H1 (cell line): ENCODE measurements at places on chromosomes 3 and 15. TPM values are rescaled to one million over a fixed set of nuclear protein-coding genes. Genes with fewer than 3 reads are reported as not detected.

- no peak overlapping the region for H3K27ac ChIP-seq
- H3K4me3 ChIP-seq: no peak overlapping the region
- H3K4me1 ChIP-seq: no peaks in the 10 kb centered on the region
- DNase-seq: no peak
- no peaks in the 10 kb centered on the region for H3K27me3 ChIP-seq
Observed at GRCh38 chr3:75886971-75887526, 101.7 kb upstream of the ZNF717 start.

DNA sequence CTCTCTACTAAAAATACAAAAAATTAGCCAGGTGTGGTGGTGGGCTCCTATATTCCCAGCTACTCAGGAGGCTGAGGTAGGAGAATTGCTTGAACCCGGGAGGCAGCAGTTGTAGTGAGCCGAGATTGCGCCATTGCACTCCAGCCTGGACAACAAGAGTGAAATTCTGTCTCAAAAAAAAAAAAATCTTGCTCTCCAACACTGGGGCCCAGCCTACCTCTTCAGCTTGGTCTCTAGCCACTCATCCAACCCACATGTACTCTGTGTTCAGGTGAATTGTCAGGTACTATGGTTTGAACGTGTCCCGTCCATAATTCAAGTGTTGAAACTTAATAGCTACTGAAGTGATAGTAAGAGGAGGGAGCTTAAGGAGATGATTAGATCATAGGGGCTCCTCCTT, 22.4 kb upstream of the RAB7A start:
- DNase-seq: no peak
- H3K4me1 ChIP-seq: no peaks in the 10 kb centered on the region
- 0 out of 2 replicates have a peak, but pooled peaks cover 3% of the 10 kb centered on the region for H3K27me3 ChIP-seq
- H3K27ac ChIP-seq: no peak overlapping the region
- H3K36me3 ChIP-seq: no peaks in the 10 kb centered on the region

GRCh38 chr3:147630921-147631415, 221.8 kb downstream of the ZIC1 start:
- no peak overlapping the region for H3K27ac ChIP-seq
- DNase-seq: no peak
- no peaks in the 10 kb centered on the region for H3K4me1 ChIP-seq

DNA sequence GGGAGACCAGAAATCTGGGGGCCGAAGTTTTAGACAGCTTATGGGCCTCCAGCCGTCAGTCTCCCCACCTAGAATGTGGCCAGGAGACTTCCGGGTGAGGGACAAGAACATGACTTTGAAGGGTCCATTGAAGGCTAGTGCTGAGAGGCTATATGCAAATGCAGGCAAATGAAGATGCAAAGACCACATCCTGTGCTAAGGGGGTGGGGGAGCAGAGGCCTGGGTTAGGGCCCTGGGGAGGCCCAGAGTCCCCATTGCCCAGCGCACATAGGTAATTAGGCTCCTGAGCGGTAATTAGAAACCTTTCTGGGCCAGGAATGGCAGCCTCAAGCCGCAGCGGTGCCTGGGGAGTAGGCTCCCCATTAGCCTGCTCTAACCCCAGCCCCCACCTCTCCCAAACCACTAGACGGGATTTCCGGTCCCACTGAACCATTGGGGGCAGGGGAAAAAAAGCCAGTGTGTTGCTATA, 6.8 kb downstream of the CSK start:
- H3K27me3 ChIP-seq: no peaks in the 10 kb centered on the region
- H3K27ac ChIP-seq: no peak overlapping the region
- H3K4me1 ChIP-seq: peaks cover 16% of the 10 kb centered on the region
- no peak for DNase-seq
- no peaks in the 10 kb centered on the region for H3K36me3 ChIP-seq
- no peak overlapping the region for H3K4me3 ChIP-seq

GRCh38 chr15:89116404-89116803, 28.1 kb downstream of the ABHD2 start:
- H3K27me3 ChIP-seq: no peaks in the 10 kb centered on the region
- H3K27ac ChIP-seq: peak overlapping the region; percentile 76; the same call in 1 of the 2 replicates
- H3K4me3 ChIP-seq: no peak overlapping the region
- H3K4me1 ChIP-seq: peaks cover 6% of the 10 kb centered on the region

GRCh38 chr15:65651831-65652749, 30.4 kb downstream of the SLC24A1 start:
- no peaks in the 10 kb centered on the region for H3K36me3 ChIP-seq
- no peak overlapping the region for H3K4me3 ChIP-seq
- no peaks in the 10 kb centered on the region for H3K4me1 ChIP-seq
- no peak for DNase-seq

GRCh38 chr3:113812854-113813253, 25.7 kb upstream of the GRAMD1C start:
- H3K27me3 ChIP-seq: no peaks in the 10 kb centered on the region
- no peaks in the 10 kb centered on the region; the same call in 1 of the 2 replicates for H3K36me3 ChIP-seq
- H3K4me3 ChIP-seq: no peak overlapping the region
- DNase-seq: no peak
- H3K27ac ChIP-seq: no peak overlapping the region

- no peaks in the 10 kb centered on the region for H3K36me3 ChIP-seq
- peaks cover 4% of the 10 kb centered on the region for H3K4me1 ChIP-seq
- no peaks in the 10 kb centered on the region for H3K27me3 ChIP-seq
- no peak overlapping the region for H3K27ac ChIP-seq
- DNase-seq: peak; percentile 76
Observed at GRCh38 chr3:50652709-50653108, 22.0 kb upstream of the DOCK3 start.

- no peaks in the 10 kb centered on the region for H3K4me1 ChIP-seq
- DNase-seq: no peak
- H3K4me3 ChIP-seq: no peak overlapping the region
- no peaks in the 10 kb centered on the region for H3K36me3 ChIP-seq
- no peak overlapping the region for H3K27ac ChIP-seq
Observed at GRCh38 chr3:110126065-110126464, 788.7 kb upstream of the DPPA4 start.

DNA sequence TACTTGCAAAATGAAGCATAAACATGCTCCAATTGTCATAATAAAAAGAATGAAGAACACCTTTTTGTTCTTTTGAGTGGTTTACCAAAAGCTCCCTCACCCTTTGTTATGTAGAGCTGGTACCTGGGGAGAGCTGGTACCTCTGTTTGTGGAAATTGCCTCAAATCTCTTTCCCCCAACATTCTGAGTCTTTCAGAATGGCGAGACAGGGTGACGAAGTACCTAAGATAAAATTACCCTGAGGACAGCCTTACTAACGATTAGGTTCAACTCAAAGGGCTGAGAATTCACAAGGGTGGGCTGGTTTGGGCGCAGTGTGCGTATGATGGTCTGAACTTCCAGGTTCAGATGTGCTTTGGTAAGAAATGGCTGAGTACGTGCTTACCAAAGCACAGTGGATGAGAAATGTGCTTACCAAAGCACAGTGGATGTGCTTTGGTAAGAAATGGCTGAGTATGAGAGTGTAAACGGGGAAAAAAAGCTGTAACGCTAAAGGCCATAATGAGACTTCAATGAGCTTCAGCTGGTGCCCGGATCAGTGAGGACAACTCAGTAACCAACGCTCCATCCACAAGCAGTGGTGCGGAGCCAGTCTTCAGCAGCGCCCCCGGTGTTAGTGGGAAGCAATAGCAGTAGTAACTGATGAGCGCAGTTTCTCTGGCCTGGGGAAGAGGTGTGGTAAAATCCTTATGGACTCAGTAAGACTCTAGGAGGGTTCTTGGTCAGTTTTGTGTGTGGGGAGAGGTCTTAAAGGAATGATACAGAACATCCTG, 72.3 kb upstream of the LRIG1 start:
- peak overlapping the region; percentile 67 for H3K27ac ChIP-seq
- no peaks in the 10 kb centered on the region for H3K27me3 ChIP-seq
- peaks cover 12% of the 10 kb centered on the region; the same call in 1 of the 2 replicates for H3K4me1 ChIP-seq
- H3K36me3 ChIP-seq: no peaks in the 10 kb centered on the region
- peak overlapping the region; percentile 32; the same call in 1 of the 2 replicates for H3K4me3 ChIP-seq

Gene WDR82
- total RNA-seq: 77.2 and 82.7 TPM in 2 replicates

Gene ZKSCAN7
- 8.5 and 8.9 TPM in 2 replicates for total RNA-seq

- DNase-seq: no peak
- H3K4me1 ChIP-seq: no peaks in the 10 kb centered on the region
- peaks cover 71% of the 10 kb centered on the region for H3K36me3 ChIP-seq
- H3K27ac ChIP-seq: no peak overlapping the region
Observed at GRCh38 chr3:156542101-156543042, 12.5 kb downstream of the SSR3 start.

GRCh38 chr15:70071799-70072198, 25.9 kb downstream of the TLE3 start:
- no peak for DNase-seq
- H3K4me3 ChIP-seq: no peak overlapping the region
- no peak overlapping the region for H3K27ac ChIP-seq
- H3K36me3 ChIP-seq: peaks cover 31% of the 10 kb centered on the region

Gene NTRK3
- total RNA-seq: 4.5 and 4.6 TPM in 2 replicates

DNA sequence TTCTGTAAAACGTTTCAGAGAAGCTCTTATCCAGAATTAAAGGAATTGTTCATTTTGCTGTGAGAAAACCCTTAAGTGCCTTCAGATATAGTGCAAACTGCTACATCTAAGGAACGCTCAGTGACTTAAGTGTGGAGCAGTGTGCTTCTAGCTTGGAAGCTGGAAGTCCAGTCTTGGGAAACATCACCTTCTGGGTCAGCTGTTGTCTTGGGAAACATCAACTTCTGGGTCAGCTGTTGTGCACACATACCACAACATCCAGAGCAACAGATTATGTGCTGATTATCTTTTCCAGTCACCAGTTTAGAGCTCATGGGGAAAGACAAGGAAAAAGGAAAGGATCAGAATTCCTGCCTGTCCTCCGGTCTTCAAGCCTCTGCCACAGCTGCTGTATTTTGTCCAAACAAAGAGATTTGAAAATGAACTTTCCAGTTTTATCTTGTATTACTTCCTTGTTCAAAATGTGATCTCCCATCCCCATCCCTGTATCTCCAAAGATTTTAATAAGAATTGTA, 713.6 kb downstream of the NSUN3 start:
- no peaks in the 10 kb centered on the region for H3K27me3 ChIP-seq
- H3K27ac ChIP-seq: no peak overlapping the region

Gene SERPINI2
- total RNA-seq: 0.25 and 0.26 TPM in 2 replicates

- no peaks in the 10 kb centered on the region for H3K27me3 ChIP-seq
- no peaks in the 10 kb centered on the region for H3K4me1 ChIP-seq
- DNase-seq: no peak
- no peak overlapping the region for H3K4me3 ChIP-seq
Observed at GRCh38 chr3:185397676-185398075, 34.7 kb downstream of the MAP3K13 start.

DNA sequence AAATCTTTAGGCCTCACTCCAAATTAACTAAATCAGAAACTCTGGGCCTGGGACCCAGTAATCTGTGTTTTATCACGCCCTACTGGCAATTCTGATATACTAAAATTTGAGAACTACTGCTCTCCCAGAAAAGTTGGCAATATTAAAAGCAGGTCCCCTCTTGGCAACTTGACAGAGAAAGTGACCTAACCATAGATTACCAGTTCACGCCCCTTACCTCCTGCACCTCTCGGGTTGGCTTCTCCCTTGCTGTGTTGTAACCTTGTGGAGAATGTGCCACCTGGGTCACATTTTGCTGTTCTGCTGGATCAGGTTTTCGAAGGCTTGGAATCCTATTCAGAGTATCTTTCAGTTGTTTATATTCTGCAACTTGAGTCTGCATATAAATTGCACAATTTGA, 59.1 kb downstream of the GOLIM4 start:
- no peaks in the 10 kb centered on the region for H3K27me3 ChIP-seq
- no peak overlapping the region for H3K4me3 ChIP-seq
- H3K4me1 ChIP-seq: no peaks in the 10 kb centered on the region
- no peaks in the 10 kb centered on the region; the same call in 1 of the 2 replicates for H3K36me3 ChIP-seq
- no peak overlapping the region for H3K27ac ChIP-seq

DNA sequence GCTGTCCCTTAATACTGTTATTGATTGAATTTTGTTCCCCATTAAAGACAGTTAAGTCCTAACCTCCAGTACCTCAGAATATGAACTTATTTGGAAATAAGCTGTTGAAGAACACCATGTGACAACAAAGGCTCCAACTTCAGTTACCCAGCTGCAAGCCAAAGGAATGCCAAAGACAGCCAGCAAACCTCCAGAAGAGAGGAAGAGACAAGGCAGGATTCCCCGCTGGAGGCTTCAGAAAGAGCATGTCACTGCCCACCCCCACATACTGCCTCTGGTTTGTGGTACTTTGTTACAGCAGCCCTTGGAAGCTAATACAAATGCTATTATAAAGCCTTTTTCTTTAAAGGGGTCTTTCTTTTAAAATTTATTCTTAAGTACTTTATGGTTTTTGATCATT, 18.4 kb upstream of the NEK10 start:
- no peak for DNase-seq
- no peak overlapping the region for H3K27ac ChIP-seq
- no peak overlapping the region for H3K4me3 ChIP-seq
- no peaks in the 10 kb centered on the region for H3K27me3 ChIP-seq
- H3K4me1 ChIP-seq: no peaks in the 10 kb centered on the region

Gene APH1B
- total RNA-seq: 21.4 and 22.9 TPM in 2 replicates

DNA sequence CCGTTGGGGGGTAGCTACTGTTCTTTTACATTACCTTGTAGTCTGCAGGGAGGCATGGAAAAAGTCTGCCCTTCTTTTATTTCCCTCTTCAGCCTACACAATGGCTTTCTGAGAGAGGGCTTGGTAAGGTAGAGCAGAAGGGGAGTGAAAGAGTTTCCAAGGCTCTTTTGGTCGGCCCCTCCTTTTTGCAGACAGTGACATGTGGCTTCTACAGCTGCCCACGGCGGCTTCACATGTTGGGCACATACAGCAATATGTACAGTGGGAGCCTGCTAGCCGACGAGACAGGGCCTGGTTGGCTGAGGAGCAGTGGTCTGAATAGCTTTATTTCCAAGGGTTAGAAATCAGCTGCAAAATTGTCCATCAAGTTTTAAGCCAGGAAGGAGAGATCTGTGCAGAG, 4.0 kb downstream of the INAFM2 start:
- H3K27ac ChIP-seq: 0 out of 2 replicates have a peak overlapping the region, but pooled peaks have one; percentile 7
- no peaks in the 10 kb centered on the region for H3K36me3 ChIP-seq
- no peak for DNase-seq
- H3K4me1 ChIP-seq: peaks cover 24% of the 10 kb centered on the region
- H3K4me3 ChIP-seq: no peak overlapping the region; the same call in 1 of the 2 replicates

Gene SLC27A2
- total RNA-seq: 5.8 TPM in 2 replicates

GRCh38 chr3:25130724-25131520, 297.1 kb upstream of the RARB start:
- no peak overlapping the region for H3K4me3 ChIP-seq
- no peak overlapping the region for H3K27ac ChIP-seq
- no peaks in the 10 kb centered on the region for H3K4me1 ChIP-seq
- no peaks in the 10 kb centered on the region for H3K36me3 ChIP-seq
- no peaks in the 10 kb centered on the region for H3K27me3 ChIP-seq
- no peak for DNase-seq

DNA sequence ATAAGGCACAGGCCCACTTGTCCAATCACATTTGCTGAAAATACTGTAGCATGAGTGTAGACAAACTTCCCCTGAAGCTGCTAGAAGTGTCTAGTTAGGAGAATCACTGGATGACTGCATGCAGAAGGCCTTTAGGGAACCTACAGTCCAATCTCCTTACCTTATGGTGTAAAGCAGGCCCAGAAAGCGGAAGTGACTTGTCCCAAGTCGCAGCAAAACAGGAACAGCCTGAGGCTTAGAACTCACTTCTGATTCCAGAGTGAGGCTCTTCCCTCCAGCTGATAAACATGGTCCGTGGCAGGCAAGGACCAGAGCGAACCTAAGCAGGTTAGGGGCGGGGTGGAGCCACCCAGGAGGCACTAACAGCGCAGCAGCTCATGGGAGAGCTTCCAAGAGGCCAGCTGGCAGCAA, 2.5 kb downstream of the GRAMD2A start:
- H3K4me3 ChIP-seq: no peak overlapping the region
- DNase-seq: no peak
- H3K27me3 ChIP-seq: peaks cover 21% of the 10 kb centered on the region
- peaks cover 9% of the 10 kb centered on the region; the same call in 1 of the 2 replicates for H3K36me3 ChIP-seq
- H3K4me1 ChIP-seq: peaks cover 6% of the 10 kb centered on the region; the same call in 1 of the 2 replicates
- H3K27ac ChIP-seq: no peak overlapping the region

Gene INSYN1
- 10.2 and 13.1 TPM in 2 replicates for total RNA-seq
